ENCODE measurements at places on chromosomes 1 and 21. TPM values are rescaled to one million over a fixed set of nuclear protein-coding genes. Genes with fewer than 3 reads are reported as not detected.
A peak's percentile ranks its signal among the peaks of the same experiment; 100 is the strongest.

- H3K4me3 ChIP-seq: no peak overlapping the region
- H3K27me3 ChIP-seq: no peaks in the 10 kb centered on the region
- DNase-seq: no peak
- H3K4me1 ChIP-seq: no peaks in the 10 kb centered on the region
- no peak overlapping the region for H3K27ac ChIP-seq
Observed at GRCh38 chr1:233641029-233641428, 27.1 kb downstream of the KCNK1 start.

- no peaks in the 10 kb centered on the region for H3K27me3 ChIP-seq
- peaks cover under 1% of the 10 kb centered on the region for H3K36me3 ChIP-seq
- DNase-seq: no peak
- H3K27ac ChIP-seq: no peak overlapping the region
- peaks cover 52% of the 10 kb centered on the region for H3K4me1 ChIP-seq
Observed at GRCh38 chr21:41955516-41955915, 1.7 kb upstream of the C2CD2 start.

The TDRD5 gene
- 1.1 TPM for polyA plus RNA-seq

The GNPAT gene
- polyA plus RNA-seq: 62.1 TPM

- H3K27me3 ChIP-seq: no peaks in the 10 kb centered on the region
- no peaks in the 10 kb centered on the region for H3K4me1 ChIP-seq
Observed at GRCh38 chr1:240501115-240501514, 110.8 kb downstream of the GREM2 start.

DNA sequence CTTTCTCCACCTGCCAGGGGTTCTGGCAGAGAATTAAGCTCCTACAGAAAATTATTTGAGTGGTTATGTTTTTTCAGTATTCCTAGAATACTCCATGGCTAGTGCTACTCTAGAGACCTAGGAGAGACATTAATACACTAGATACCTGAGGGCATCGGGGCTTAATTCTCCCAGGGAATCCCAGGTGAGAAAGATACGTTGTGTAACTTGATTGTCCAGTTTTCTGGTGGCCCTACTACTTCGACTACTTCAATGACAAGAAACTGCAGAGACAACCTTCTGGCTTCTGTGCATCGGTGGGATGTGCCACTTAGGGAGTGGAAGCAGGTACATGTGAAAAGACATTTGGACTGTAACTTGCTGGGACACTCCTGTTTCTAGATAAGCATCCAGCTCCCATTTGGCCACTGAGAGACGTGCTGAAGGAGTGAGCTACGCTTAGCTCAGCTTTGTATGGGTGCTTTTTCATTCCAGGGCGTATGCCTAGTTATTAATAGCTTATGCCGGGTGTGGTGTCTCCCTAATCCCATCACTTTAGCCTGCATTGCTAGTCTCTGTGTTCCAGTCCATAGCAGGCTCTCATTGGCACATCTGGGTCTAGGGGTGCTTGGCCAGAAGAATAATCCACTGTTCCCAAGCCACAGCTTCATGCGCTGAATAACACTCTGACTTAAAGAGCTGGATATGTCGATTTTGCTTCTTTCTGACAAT is 300.7 kb downstream of the SIPA1L2 start:
- no peak for DNase-seq
- H3K4me1 ChIP-seq: peaks cover 5% of the 10 kb centered on the region

DNA sequence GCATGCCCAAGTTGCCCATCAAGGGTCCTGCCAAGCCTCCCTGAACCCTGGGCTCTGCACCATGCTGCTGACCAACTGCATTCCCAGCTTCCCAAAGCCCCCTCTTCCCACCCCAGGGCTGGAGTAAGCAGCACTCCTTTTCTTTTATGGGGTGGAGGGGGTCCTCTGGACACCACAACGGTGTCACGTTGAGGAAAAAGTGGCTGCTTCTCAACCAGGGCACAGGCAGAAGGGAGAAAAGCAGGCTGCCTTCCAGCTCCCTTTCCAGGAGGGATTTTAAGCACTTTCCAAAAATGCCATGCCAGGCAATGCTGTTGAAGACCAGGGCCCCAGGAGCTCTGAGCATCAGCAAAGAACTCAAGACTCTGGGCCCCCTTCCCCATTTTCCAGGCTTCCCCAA is 691 bp downstream of the RIMS3 start:
- peaks cover 39% of the 10 kb centered on the region for H3K4me1 ChIP-seq
- peaks cover 3% of the 10 kb centered on the region for H3K27me3 ChIP-seq
- H3K4me3 ChIP-seq: peak overlapping the region; percentile 43
- H3K27ac ChIP-seq: no peak overlapping the region
- DNase-seq: no peak

GRCh38 chr1:9355503-9355902 is 62.8 kb downstream of the SPSB1 start:
- H3K4me3 ChIP-seq: no peak overlapping the region
- H3K27ac ChIP-seq: no peak overlapping the region
- H3K36me3 ChIP-seq: peaks cover 46% of the 10 kb centered on the region

The XPR1 gene
- polyA plus RNA-seq: 58.8 TPM

GRCh38 chr1:10575616-10576015 is 100.9 kb downstream of the PEX14 start:
- no peak for DNase-seq
- H3K27me3 ChIP-seq: no peaks in the 10 kb centered on the region
- no peak overlapping the region for H3K27ac ChIP-seq

The KLHDC8A gene
- 49.9 TPM for polyA plus RNA-seq

DNA sequence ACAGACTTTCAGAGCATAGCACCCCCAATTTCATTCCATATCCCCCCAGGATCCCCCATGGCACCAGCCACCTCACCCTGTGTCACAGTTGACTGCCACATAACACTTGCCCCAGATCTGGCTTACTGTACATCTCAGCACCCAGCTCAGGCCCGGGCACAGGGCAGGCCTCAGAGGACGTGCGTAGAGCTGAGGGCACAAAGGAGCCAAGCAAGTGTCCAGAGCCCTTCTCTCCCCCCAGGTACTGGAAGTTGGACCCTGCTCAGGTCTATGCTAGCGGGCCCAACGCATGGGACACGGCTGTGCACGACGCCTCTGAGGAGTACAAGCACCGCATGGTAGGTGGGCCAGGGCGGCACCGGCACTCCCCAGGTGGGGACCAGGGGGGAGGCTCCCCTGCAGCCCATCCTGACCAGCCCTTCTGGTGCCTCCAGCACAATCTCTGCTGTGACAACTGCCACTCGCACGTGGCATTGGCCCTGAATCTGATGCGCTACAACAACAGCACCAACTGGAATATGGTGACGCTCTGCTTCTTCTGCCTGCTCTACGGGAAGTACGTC is 8.0 kb upstream of the SYTL1 start:
- no peak overlapping the region for H3K4me3 ChIP-seq
- no peaks in the 10 kb centered on the region for H3K27me3 ChIP-seq
- H3K4me1 ChIP-seq: no peaks in the 10 kb centered on the region
- no peak for DNase-seq

DNA sequence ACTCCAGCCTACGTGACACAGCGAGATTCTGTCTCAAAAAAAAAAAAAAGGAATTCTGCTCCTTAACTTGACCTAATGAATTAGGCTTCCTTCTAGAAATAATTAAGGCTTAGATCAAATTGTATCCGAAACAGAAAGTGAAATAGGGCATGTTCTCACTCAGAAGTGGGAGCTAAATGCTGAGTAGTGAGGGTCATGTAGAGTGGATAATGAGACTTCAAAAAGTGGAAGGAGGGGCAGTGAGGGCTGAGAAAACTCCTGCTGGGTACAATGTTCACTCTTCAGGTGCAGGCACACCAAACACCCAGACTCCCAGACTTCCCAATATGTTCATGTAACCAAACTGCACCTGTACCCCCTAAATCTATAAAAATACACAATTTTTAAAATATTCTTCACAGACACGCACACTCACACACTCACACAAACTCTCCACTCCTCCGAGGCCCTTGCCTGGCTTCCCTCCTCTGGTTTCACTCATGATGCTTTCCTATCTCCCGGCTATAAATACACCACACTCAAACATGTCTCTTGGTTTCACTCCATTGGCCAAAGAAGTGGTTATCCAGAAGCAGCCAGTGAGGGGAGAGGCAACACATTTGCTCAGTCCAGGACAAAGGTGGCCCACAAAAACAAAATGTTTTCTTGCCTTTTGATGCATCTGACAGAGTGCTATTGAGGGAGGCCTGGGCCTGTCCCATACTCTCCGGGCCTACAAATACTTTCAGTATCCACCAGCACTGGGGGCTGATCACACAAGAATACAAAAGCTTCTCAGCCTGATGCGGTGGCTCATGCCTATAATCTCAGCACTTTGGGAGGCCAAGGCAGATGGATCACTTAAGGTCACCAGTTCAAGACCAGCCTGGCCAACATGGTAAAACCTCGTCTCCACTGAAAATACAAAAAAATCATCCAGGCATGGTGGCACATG is 249.2 kb downstream of the TOMM20 start:
- no peak overlapping the region for H3K4me3 ChIP-seq
- no peaks in the 10 kb centered on the region for H3K36me3 ChIP-seq
- no peaks in the 10 kb centered on the region for H3K4me1 ChIP-seq
- no peak for DNase-seq
- H3K27me3 ChIP-seq: no peaks in the 10 kb centered on the region

- H3K27ac ChIP-seq: peak overlapping the region; percentile 96
- peak overlapping the region; percentile 79 for H3K4me3 ChIP-seq
- peaks cover 7% of the 10 kb centered on the region for H3K36me3 ChIP-seq
- peaks cover 5% of the 10 kb centered on the region for H3K27me3 ChIP-seq
- peak; percentile 81 for DNase-seq
Observed at GRCh38 chr1:201649761-201650622, 111.1 kb downstream of the NAV1 start.

The CPT2 gene
- 17.9 TPM for polyA plus RNA-seq

- H3K36me3 ChIP-seq: peaks cover 15% of the 10 kb centered on the region
- H3K4me1 ChIP-seq: peaks cover 59% of the 10 kb centered on the region
- peak overlapping the region; percentile 53 for H3K27ac ChIP-seq
Observed at GRCh38 chr1:203153989-203154821, 21.4 kb downstream of the MYBPH start.

DNA sequence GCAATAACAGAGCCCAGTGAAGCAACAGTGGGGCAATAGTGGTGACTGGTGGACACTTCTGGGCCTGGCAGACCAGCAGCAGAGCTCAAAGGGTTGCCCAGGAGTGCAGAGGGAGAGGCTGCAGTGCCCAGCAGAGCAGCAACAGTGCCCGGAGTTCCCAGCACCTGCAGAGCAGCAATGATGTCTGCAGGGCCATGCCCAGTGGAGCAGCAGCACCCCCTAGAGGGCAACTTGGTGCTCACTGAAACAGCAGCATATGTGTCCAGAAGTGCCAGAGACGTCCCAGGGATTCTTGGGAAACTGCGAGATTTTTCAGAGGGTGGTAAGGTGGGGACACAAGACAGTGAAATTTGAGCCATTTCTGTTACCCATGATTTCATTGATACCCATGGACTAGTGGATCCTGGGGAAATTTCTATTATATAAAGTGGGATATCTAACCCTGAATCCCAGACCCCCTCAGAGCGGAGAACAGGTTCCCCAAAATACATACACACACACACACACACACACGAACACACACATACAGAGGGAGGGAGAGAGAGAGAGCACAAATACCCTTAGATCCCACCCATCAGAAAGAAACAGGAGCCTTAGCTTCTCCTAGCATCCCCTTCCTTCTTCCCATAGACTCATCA is 156.9 kb upstream of the GJB5 start:
- H3K4me3 ChIP-seq: no peak overlapping the region
- H3K27ac ChIP-seq: no peak overlapping the region
- peak; percentile 65 for DNase-seq

- no peak overlapping the region for H3K4me3 ChIP-seq
- H3K36me3 ChIP-seq: no peaks in the 10 kb centered on the region
- H3K27me3 ChIP-seq: no peaks in the 10 kb centered on the region
- no peak for DNase-seq
Observed at GRCh38 chr1:224542783-224543440, 73.2 kb upstream of the CNIH3 start.

The GCSAML gene
- 0.82 TPM for polyA plus RNA-seq

- H3K27ac ChIP-seq: no peak overlapping the region
- no peak overlapping the region for H3K4me3 ChIP-seq
- no peak for DNase-seq
- H3K27me3 ChIP-seq: no peaks in the 10 kb centered on the region
- H3K4me1 ChIP-seq: peaks cover 35% of the 10 kb centered on the region
Observed at GRCh38 chr1:43365678-43366077, 2.1 kb downstream of the ELOVL1 start.

- H3K36me3 ChIP-seq: peaks cover 2% of the 10 kb centered on the region
- H3K4me1 ChIP-seq: peaks cover 38% of the 10 kb centered on the region
- peak overlapping the region; percentile 1 for H3K27ac ChIP-seq
- H3K27me3 ChIP-seq: no peaks in the 10 kb centered on the region
- DNase-seq: no peak
Observed at GRCh38 chr1:202616355-202616915, 93.8 kb downstream of the SYT2 start.

DNA sequence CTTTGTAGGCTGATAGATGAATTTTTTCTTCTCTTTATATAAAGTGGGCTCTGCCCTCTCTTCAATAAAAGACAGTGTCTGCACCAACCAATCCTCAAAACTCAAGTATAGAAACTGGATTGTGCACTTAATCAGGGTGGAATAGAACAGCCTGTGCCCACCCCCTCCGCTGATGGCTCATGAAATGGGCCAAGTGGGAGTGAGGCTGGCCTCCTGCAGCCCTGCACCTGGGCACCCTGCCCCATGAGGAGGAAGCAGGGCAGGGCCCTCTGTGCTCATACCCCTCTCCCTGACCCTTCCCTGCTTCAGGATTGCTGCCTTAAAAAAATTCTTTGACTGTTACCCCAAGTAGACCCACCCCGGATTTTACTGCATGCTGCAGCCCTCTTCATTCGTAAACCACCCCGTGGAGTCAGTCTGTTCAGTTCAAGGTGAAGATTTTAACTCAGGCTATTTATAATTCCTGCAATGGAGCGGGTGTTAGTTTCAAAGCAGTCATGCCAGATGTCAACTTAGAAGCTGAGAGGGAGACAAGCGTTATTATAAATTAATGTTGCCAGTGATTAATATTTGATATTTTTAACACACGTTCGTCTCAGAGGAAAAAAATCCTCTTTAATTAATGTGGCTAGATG is 15.8 kb downstream of the PROK1 start:
- H3K36me3 ChIP-seq: no peaks in the 10 kb centered on the region
- no peak overlapping the region for H3K4me3 ChIP-seq
- DNase-seq: no peak

GRCh38 chr1:184036517-184036949 is 995 bp downstream of the COLGALT2 start:
- H3K4me3 ChIP-seq: peak overlapping the region; percentile 65
- peak; percentile 68 for DNase-seq
- no peaks in the 10 kb centered on the region for H3K36me3 ChIP-seq
- H3K27me3 ChIP-seq: peaks cover 9% of the 10 kb centered on the region

GRCh38 chr1:119911775-119912174 is 15.5 kb upstream of the ADAM30 start:
- peaks cover 15% of the 10 kb centered on the region for H3K36me3 ChIP-seq
- H3K27ac ChIP-seq: no peak overlapping the region
- no peaks in the 10 kb centered on the region for H3K4me1 ChIP-seq
- no peak overlapping the region for H3K4me3 ChIP-seq

- H3K4me1 ChIP-seq: no peaks in the 10 kb centered on the region
- H3K27ac ChIP-seq: no peak overlapping the region
- no peak overlapping the region for H3K4me3 ChIP-seq
- no peak for DNase-seq
Observed at GRCh38 chr1:161736335-161736969, 13.1 kb upstream of the DUSP12 start.
